ENCODE measurements at places on chromosomes 4 and X.

- no peak for DNase-seq
Measured at GRCh38 chrX:40085714-40086113, 12.0 kb downstream of the BCOR start.

DNA sequence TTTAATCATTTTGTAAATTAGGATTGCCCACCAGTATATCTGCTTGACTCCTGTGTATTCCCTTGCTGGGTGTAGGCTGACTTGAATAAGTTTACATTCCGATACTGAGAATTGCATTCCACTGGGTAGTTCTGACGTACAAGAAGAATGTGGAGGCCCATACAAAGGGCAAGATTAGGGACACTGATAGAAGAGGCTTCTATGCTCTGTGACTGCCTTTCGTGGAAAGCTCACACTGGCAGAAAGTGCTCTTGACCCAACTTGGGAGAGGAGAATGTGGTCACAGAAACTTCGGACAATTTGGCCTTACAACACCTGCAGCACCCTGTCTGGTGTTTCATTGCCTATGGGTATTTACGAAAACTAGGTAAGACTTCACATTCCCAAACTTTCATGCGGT, 126.3 kb downstream of the RAPGEF2 start:
- peak; percentile 28 for DNase-seq

DNA sequence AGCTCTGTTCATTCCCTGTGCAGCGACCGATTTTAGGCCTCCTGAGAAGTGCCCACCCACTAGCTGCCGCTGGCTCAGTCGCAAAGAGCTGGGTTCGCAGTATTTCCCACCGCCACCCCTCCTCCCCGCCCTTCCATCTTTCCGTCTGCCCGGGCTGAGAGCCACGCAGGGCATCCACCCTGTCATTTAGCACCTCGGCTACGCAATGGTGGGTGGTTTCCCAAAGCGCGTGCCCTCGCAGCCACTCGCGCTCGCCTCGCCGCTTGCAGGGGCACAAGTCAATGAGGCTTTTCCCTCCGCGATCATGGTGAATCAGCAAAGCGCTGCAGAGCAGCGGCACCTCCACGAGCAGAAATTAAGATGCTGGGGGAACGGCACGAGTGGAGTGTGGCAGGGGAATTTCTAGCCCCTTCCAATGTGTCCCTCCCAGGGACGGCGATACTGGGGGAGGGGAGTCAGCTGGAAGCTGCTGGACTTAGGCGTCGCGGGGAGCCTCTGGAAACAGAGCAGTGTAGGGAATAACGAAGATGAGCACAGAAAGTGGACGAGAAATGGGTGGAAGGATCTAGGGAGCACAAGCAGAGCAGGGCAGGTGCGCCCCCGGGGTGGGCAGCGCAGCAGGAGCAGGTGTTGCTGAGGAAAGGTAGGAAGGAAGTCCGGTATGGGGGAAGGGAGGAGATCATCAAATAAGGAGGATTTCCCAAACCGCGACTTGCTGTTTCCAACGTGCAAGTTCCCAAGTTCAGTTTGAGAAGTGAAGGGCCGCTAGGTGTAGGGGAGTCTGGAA, 2.4 kb upstream of the PTCHD1 start:
- DNase-seq = peak; percentile 8

- DNase-seq = no peak
Measured at GRCh38 chrX:48998391-48998790, 3.7 kb downstream of the GRIPAP1 start.

GRCh38 chr4:30429813-30430761, 290.1 kb upstream of the PCDH7 start:
- DNase-seq = no peak

DNA sequence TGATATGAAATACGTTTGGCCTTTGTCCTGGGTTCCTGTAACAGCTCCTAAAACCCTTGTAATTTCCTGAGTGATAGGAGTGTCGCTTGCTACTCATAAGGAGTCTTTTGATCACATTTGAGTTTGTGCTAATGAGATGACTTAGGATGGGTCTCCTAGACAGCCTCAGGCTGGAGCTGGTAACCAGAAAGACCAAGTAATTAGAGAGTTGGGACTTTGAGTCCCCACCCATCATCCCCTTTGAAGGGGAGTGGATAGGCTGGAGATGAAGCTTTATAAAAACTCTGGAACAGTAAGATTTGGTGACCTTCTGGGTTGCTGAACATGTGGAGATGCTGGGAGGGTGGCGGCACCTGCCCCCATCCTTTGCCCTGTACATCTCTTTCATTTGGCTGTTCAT, 2.9 kb downstream of the SEC24B start:
- no peak for DNase-seq

DNA sequence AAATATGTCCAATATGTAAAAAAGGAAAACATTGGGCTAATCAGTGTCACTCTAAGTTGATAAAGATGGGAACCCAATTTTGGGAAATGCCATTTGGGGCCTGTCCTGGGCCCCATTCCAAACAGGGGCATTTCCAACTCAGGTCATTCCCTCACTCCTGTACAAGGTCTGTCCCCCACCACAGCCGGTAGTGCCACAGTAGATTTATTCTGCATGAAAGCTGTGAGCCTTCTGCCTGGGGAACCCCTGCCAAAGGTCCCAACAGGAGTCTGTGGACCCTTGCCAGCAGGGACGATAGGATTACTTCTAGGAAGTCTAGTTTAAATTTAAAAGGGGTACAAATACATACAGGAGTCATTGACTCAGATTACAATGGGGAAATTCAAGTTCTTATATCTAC, 317.6 kb upstream of the GNPDA2 start:
- no peak for DNase-seq
